ENCODE measurements at places on chromosomes 3 and 15.

DNA sequence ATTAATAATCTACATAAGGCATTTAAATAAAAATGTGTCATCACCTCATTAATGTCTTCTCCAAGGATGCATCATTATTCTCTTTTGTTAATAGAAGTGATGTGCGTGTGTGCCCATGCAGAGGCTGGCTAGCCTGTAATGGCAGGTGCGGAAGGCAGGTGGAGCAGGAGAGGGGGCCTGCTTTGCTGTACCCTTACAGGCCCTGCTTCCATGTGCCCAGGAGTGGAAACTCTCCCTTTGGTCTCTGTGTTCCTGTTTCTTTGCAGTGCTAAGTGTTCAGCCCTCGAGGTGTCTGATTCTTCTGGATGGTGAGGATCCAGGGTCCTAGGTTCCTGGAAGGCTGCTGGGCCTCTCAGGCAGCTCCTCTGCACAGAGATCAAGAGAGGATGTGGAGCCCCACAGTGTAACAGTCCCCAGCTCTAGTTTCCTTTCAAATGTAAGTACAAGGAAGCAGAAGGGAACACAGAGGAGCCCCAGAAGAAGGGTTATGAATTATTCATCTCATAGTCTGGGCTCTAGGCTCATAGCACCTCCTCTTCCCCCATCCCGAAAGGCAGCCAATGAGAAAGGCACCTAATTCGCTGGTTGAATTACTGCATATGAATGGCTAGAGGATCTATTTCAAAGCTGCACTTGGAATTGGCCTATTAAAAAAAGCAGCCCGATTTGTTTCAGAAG, 39.2 kb upstream of the AGBL1 start:
- no peak for DNase-seq

DNA sequence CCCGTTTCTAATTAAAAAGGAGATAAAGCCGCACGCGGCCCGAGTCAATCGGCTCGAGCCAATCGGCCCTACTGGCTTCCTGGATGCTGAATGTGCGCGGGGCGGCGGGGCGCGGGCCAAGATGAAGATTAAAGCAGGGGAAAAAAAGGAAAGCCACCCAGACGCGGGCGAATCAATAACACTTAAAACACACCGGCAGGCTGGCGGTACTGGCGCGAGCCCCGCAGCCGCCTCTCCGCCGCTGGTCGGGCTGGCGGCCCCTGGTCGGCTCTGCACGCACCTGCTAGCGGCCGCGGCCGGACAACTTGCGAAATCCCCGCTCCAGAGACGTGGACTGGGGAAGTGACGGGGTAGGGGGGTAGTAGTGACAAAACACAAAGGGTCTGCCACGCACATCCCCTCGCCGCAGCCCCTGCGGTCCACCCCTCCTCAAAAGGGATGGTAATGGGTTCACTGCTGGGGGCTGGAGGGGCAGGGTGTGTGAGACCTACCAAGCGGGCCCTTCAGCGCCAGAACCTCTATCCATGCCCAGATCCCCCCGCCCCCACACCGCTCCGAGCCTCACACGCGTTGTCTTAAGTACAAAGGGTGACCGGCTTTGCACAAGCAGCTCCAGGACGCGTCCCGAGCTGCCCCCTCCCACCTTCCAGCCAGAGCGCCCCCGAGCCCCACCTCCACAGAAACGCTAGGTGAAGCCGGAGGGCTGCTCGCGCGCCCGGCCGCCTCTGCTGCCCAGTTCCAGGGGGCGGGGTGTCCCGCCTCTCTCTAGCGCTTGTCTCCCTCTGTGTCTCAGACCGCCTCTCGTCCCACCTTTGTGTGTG, 1.4 kb downstream of the WNT7A start:
- no peak for DNase-seq

DNA sequence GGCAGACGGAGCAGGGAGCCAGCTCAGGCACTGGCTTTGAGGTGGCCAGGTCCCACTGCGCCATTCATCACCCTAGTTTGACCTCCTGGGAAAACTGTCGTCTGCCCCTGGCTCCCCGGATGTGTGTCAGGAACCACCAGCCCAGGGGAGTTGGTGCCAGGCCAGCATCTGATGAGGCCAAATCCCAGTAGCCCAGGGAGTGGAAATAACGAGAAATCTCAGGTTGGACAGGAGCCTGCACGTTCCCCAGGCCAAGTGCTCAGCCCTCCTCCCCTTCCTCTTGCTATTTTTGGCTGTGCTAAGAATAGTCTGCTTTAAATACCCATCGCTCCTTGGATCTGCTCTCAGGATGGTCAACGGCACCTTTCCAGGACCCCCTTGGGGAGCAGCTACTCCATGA, 93.1 kb upstream of the RPL32 start:
- no peak for DNase-seq

DNA sequence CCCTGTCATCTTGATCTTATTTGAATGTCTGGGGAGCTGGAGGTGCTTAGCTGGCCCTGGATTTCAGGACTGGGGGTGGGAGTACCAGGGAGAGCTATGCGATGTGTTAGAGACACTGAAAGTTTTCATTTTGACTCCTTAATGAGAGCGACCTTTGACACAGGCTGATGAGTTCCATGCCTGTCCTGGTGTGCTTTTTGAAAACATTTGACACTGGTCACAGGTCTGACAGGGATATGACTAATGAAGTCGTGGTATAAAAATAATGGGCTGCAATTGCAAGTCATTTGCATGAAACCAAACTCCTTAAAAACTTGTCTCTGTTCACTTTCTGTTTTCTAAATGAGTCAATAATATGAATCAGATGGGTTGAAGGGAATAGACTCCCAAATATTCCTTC, 81.9 kb downstream of the MECOM start:
- DNase-seq = no peak

GRCh38 chr3:193016437-193016901, 98.8 kb upstream of the MB21D2 start:
- DNase-seq = no peak

DNA sequence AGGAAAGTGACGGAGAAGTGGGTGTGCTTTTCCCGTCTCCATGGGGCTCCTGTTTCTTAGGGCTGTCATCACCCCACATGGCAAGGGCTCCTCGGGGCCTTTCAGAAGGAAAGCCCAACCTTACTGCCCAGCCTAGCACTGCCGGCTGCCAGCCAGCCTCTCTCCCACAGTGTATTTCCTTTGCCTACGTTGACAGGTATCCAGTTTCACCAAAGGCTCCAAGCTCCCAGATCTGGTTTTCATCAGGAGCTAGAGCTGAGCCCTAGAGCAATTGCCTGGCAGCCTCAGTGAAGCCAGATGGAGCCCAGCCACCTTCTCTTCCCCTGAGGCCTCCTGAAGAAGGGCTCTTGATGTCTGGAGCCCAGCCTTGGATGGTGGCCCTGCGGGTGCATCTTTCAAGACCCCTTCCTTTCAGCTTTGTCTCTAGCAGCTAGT, 20.2 kb downstream of the CRABP1 start:
- DNase-seq = no peak

GRCh38 chr3:142149673-142149992, 289 bp upstream of the TFDP2 start:
- DNase-seq = no peak

DNA sequence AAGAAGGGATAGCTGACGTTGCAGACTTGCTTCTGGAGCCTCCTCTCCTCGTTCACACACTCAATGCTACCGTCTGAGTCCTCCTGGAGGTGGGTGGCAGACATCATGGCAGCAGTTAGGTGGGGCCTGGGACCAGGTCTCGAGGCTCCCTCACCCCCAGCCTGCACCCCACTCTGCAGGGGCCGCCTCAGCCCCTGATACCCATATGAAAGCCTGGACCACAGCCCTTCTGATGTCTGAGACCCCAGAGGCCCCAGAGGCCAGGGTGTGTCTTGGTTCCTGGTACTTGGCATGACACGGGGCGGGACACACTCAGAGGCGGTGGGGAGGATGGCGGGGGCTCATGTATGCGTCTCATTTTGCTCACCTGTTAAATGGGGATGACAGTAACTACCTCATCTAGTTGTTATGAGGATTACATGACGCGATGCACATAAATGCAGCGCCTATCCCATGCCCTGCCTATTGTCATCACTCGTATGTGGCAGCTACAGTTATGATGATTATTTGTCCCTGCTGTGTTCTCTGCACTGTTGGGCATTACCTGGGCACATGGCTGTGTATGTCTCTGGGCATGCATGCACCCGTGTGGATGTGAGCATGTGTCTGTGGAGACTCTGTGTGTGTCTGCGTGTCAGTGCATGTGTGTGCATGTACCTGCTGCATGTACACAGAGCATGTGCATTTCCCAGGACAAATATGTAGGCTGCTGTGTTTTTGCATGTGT, 39.9 kb downstream of the FEM1B start:
- no peak for DNase-seq

- no peak for DNase-seq
These were observed 93.7 kb upstream of the UBE3A start for GRCh38 chr15:25532269-25533140.

- DNase-seq = no peak
These were observed 9.4 kb downstream of the TCF12 start for GRCh38 chr15:56927816-56928215.

DNA sequence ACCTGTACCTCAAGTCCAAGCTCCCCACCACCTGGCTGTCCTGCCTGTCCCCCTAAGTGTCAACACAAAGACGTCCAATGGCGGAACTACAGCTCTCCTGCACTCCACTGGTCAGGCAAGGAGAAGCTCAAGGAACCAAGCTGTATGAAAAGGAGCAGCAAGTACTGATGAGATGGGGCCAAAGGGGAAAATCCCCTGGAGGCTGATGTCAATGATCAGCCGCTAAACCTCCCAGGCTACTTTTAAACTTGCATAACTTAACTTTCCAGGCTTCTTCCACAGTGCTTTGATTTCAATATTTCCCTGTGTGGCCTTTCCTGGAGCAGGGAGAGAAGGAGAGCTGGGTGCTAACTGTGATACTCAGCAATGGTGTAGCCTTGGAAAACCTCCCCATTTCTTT, 35.0 kb downstream of the TM4SF4 start:
- no peak for DNase-seq

GRCh38 chr15:36511594-36511993, 67.8 kb upstream of the CDIN1 start:
- no peak for DNase-seq

GRCh38 chr3:66822186-66823008, 175.7 kb upstream of the KBTBD8 start:
- DNase-seq = peak; percentile 32

DNA sequence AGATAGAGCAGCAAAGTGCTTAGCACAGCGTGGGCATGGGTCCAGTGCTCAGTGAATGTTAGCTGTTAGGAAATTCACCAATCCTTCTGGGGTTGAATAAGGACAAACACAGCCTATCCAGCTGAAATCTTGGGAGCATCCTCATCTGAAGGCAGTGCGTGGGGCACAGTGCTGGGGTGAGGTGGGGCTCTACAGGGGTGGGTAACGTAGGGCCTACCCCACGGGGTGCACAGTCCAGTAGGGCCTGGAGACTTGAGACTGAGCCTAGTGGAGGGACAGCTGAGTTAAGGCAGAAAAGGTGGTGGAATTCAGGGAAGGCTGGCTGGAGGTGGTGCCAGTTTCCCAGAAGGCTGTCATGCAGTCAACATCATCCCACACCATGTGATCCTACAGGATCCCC, 73.0 kb downstream of the ISG20 start:
- DNase-seq = no peak

DNA sequence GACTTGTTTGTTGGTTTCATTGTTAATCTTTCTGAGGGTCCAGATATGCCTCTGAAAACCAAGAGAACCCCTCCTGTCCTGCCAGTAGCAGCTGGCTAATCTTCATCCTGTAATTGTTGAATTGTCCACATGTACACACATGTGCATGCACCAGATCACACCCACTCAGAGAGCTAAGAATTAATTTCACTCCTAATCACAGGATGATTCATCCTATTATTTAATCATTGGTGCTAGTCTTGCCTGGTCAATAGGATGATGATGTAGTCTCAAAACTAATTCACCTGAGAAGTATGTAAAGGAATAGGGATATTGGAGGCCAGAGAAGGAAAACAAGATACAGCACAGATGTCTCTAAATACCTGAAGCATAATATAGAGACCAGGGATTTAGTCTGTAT, 7.8 kb upstream of the AHSG start:
- DNase-seq = no peak

DNA sequence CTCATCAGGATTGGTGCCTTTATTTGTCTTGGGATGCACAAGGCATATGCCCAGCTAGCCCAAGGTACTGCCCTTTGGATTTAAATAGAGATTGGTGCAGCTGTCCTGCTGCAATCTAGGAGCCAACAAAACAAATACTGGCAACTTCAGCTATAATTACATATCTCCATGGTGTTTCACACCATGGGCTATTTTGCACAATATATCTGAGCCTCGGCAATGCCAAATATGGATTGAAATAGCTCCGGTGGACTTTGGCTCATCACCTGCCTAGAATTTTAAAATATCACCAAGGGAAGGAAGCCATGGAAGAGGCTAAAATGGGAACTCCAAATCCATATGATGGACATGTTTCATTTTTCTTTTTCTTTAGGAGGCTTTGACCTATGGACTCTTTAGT, 367.8 kb upstream of the UMPS start:
- DNase-seq = no peak

DNA sequence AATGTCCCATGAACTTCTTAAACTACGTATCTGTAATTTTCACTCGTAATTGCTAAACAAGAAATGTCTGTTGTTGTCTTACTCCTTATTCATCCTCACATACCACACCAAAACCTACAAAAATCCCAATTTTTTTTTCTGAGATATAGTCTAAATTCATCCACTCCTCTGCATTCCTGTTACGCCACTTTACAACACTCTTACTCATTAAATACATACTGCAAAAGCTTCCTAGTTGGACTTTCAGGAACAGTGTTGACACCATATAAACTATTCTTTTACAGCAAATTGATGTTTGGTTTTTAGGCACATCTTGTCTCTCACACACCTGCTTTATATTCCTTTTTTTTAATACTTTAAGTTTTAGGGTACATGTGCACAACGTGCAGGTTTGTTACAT, 934.9 kb upstream of the CADM2 start:
- no peak for DNase-seq

DNA sequence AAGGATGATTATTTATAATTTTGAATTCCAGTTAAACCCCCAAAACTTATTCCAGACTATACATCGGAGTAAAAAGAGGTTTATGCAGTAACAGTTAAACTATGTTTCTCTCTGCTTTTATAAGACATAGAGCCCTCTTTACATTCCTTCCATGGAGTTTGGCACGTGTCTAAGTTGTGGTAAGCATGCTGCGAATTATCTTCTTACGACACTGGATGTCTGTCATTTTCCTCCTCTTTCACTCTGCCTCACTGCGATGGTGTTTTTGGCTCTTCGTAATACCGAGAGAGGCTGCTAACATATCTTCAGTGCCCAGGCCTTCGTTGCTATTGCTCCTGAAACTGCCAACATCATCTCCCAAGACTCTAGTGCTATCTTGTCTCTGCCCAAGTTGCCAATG, 83.9 kb upstream of the TGFBR2 start:
- DNase-seq = no peak

- no peak for DNase-seq
These were observed 102.0 kb downstream of the LMLN start for GRCh38 chr3:198062068-198062465.

- no peak for DNase-seq
These were observed 48.1 kb downstream of the SLC6A6 start for GRCh38 chr3:14450506-14450905.

DNA sequence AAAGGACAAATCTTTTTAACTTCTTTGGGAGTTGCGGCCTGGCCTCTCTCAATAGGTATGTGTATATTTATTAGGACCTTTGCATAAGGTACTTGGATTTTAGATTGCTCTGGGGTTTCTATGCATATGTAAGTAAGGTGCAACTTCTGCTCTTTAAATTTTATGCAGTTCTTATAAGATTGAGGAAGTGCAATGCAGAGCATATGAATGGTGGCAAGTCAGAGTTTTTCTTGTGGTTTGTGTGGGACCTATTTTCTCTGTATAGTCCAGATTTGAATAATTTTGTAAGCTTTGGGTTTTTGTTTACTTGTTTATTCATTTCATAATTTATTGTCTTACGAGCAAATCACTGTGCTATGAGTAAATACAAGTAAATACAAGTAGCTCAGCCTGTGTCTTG, 101.5 kb downstream of the ATG7 start:
- DNase-seq = no peak
